ENCODE measurements at places on chromosomes 7 and 10.

DNA sequence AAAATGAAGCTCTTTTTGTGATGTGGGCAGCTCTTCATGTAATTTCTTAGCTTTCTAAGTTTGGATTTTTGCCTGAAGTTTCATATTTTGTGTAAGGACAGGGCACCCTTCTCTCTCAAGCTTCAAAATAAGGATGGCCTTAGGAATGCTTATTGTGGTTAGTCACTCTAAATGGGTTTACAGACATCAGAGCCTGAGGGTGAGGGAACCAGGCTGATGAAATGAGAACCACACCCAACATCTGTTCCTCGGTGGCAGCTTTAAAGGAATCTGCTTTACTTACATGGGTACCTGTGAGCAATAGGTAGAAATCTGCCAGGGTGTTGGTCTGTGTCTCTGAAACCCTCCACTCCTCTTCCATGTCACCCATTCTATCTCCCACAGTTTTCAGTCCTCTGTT lies 174.3 kb downstream of the EMX2 start:
- no peak for DNase-seq

GRCh38 chr7:106187613-106188350 lies 75.7 kb upstream of the SYPL1 start:
- no peak for DNase-seq

GRCh38 chr10:89940076-89940475 lies 238.7 kb downstream of the KIF20B start:
- no peak for DNase-seq

GRCh38 chr7:40015790-40016296 lies 65.8 kb downstream of the CDK13 start:
- DNase-seq, result no peak

DNA sequence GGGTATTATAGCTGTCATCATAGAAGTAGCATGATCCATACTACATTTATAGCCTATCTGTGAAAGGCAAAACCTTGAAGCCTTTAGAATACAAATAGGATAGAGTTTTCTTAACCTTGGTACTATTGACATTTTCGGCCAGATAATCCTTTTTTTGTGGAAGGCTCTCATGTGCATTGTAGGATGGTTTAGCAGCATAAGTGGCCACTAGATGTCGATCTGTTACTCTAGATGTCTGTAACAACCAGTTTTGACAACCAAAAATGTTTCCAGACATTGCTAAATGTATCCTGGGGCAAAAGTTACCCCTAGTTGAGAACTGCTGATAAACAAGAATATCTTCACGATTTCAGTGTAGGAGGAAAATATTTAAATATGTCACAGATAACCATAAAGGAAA lies 319.4 kb upstream of the GALNT17 start:
- DNase-seq, result no peak

DNA sequence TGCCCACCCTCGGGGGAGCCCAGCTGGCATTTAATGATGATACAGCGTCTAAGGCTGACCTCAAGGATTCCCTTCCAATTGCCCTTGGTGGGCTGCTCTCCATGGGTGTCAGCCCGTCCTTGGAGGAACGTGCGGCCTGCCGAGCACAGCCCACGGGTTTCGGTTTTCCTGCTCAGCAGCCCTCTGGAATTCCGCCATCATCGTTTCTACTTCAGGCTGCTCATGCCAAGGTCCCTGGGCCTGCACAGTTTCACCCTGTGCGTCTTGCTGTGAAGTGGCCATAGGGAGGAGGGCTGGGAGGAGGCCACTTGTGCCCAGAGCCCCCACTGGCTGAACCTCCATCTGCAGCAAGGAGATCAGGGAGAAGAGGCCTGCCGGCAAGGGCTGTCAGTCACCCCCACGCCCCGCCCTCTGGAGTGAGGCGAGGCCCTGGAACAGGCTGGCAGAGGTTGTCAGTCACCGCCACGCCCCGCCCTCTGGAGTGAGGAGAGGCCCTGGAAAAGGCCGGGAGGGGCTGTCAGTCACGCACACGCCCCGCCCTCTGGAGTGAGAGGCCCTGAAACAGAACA lies 82.8 kb downstream of the CHST15 start:
- no peak for DNase-seq

GRCh38 chr10:60480865-60481563 lies 91.3 kb upstream of the ANK3 start:
- no peak for DNase-seq

GRCh38 chr7:21945454-21946221 lies at the start of gene CDCA7L:
TSS of gene CDCA7L (minus strand) at chr7:21945899. CDS start at chr7:21945804, 95 bp downstream.
- peak; percentile 70 for DNase-seq

DNA sequence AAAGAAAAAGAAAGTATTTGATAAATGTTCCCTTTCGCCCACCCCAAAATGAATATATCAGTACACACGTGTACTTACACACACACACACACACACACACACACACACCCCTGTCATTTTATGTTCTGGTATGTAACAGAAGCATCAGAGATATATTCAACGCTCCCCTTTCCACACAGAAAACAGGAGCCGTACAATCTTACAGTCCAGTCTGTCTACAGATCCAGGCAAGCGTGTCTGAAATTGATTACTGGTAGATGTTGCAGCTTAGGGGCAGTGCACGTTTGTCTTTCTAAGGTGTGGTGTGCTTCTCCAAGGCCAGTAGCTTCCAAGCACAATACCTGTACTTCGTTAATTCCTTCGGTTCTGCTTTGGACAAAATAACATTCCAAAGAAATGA lies 143.7 kb upstream of the RNF32 start:
- no peak for DNase-seq

GRCh38 chr10:127534074-127534473 lies 15.0 kb upstream of the NPS start:
- no peak for DNase-seq

DNA sequence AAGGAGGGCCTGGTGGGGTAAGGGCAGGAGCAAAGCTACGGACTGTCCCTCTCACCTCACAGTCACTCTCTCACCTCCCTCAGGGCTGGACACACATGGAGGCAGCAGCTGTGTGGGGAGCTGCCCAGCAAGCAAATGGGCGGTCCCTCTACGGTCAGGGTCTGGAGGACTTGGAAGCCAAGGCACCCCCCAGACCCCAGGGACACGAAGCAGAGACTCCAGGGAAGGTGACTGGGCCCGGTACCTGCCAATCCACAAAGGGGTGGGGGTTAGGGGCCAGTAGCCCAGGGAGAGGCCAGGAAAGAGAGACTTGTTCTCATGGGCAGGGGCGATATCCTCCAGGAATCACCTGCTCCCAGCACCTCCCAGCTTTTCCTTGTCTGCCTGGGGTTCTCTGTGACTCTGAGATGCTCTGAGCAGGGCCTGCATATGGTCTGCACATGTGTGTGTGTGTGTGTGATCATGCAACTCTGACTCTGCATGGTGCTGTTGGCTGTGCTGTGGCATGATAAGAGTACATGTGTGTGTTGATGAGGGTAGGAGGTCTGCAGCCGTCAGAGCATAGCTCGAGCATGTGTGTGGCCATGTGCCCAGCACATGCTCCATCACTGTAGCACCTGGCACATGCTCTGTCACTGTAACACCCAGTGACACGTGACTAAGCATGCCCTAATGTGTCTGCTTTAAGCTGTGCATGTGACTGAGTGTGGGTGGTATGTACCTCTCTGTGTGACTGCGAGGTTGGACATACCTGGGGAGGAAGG lies 4.6 kb upstream of the LDB3 start:
- DNase-seq, result no peak

- DNase-seq, result no peak
Observed at GRCh38 chr10:105148456-105148855, 507.4 kb downstream of the SORCS3 start.

DNA sequence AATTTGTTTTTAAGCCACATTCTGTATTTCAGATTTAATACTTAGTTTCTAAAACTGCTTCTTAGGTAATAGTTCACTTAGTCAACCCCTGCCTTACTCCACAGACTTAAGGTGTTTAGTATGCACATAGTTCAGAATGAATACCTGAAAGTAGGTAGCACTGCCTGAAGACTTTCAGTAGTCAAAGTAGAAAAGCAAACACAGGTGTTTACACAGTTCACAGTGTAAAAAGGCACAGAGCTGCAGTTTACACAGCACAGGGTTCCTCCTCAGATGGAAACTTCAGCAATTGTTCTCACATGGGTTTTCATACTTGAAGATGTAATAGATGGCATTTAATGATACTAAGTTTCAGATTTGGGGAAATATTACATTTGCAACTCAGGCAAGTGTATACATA lies 3.1 kb upstream of the PKD1L1 start:
- no peak for DNase-seq

GRCh38 chr10:123761038-123761428 lies 94.9 kb downstream of the GPR26 start:
- DNase-seq, result no peak

GRCh38 chr10:29435809-29436501 lies 147.1 kb downstream of the LYZL1 start:
- DNase-seq, result no peak

DNA sequence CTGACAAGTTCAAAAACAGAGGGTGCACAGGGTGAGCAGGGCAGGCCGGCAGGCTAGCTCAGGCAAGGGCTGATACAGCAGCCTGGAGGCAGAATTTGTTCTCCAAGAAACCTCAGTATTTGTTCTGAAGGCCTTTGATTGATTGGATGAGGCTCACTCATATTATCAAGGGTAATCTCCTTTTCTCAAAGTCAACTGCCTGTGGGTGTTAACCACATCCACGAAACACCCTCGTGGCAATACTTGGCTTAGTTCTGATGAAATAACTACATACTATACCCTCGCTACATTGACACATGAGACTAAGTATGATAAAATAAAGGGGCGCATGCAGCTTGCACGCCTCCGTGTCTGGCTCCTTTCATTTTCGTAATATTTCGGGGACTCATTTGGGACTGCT lies 4.4 kb upstream of the PPP2R2D start:
- DNase-seq, result no peak

DNA sequence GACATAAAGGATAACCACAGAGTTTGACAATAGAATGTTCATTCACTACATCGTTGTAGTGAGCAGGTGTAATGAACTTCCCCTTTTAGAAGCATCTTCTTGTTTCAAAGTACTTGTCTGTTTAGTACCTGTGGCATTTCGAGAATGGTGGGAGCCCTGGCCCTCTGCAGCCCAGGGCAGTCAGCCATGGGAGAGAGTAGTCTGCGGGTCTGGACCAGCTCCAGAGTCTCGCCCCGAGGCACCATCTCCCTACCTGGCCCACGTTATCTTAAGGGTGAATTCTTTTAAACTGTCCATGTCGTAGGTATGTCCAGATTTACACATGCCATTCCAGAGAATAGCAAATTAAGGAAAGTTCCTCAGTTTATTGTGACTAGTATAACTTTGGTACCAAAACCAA lies 99.7 kb downstream of the BMPR1A start:
- DNase-seq, result no peak

DNA sequence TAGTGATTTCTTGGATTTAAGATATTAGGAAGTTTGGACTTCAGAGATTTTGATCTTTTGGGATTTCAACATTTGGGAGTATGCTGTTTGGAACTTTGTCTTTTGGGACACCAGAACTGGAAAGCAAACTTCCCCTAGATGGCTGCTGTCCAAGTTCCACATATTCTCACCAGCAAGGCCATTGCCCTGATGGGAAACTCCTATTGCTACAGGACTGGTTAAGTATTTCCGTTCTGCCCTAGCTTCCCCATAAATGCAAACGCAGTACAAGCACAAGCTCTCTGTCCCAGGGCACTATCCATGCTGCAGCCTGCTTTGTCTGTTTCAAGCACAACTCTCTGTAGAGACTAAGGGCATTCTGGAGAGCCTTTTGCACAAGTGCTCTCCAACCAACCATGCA lies 79.3 kb upstream of the SLC25A13 start:
- DNase-seq, result no peak

DNA sequence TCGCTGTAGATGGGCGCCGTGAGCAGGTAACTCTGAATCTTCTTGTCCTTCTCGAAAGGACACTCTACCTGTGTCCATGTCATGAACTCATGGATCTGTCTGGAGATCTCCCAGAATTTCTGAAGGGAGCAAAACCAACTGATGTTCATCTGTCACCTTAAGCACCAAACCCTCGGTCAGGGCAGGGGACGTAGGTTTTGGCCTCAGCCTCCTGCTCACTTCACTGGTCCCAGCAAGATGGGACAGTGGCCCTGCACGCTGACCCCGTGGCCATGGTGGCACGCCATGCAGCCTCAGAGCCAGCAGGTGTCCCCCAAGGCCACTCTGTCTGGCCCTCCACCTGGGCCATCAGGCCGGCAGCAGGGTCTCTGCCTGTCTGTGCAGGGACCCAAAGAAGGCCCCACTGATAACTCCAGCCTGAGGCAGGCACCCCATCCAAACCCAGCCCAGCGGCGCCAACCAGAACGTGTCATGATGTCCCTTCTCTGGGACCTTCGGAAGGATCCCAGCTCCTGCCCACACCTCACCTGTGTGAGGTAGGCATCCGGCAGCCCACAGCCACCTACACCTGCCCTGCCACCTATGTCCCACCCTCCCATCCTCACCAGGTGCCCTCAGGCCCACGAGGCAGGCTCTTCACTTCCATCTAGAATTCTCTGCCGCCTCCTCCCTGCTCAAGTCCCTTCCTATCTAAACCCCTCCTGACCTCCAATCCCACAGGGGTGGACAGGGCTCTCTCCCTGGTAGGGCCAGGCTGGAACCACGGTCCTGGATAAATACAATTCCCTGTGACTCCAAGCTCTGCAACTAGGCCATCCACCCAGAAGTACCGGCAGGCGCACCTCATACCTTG lies 59.0 kb downstream of the CSGALNACT2 start:
- DNase-seq, result no peak

- DNase-seq, result no peak
Observed at GRCh38 chr10:69728335-69728870, 73.3 kb upstream of the COL13A1 start.

GRCh38 chr10:132417257-132417910 lies 20.4 kb downstream of the PWWP2B start:
- no peak for DNase-seq

DNA sequence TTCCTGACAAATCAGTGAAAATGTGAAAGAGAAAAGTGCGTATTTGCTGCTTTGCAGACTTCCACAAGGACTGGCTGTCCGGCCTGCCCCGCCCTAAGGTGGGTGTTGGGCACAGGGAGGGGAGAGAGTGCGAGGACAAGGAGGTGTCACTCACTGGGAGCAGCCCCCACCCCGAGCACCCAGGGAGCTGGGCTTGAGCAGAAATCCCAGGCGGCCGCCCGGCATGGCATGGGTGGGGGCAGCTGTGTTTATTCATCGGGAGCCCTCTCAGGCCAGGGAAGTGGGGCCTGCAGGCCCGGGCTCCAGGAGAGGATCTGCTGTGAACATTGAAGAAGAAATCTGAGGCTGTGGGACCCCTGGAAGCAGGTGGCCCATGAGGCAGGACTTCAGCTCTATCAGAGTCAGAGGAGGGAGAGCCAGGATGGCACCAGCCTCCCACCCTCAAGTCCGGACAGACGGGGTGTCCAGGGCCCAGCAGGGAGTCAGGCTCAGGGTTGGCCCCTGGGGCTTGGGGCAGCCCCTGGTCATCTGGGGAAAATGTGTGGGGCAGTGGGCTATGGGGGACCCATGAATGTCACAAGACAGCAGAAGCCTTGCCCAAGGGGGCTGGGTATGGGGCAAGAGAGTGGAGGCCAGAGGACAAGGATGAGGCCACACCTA lies 164.4 kb upstream of the PPP2R2D start:
- DNase-seq, result no peak

- no peak for DNase-seq
Observed at GRCh38 chr10:47016564-47016963, 105.3 kb downstream of the PTPN20 start.

- no peak for DNase-seq
Observed at GRCh38 chr7:72025381-72025960, 386.7 kb downstream of the CALN1 start.

- no peak for DNase-seq
Observed at GRCh38 chr7:44065431-44066110, at the start of gene PGAM2. TSS of gene PGAM2 (minus strand) at chr7:44065567. CDS start at chr7:44065529, 38 bp downstream.
